T47D (cell line): ENCODE measurements at places on chromosomes 12 and 14.

DNA sequence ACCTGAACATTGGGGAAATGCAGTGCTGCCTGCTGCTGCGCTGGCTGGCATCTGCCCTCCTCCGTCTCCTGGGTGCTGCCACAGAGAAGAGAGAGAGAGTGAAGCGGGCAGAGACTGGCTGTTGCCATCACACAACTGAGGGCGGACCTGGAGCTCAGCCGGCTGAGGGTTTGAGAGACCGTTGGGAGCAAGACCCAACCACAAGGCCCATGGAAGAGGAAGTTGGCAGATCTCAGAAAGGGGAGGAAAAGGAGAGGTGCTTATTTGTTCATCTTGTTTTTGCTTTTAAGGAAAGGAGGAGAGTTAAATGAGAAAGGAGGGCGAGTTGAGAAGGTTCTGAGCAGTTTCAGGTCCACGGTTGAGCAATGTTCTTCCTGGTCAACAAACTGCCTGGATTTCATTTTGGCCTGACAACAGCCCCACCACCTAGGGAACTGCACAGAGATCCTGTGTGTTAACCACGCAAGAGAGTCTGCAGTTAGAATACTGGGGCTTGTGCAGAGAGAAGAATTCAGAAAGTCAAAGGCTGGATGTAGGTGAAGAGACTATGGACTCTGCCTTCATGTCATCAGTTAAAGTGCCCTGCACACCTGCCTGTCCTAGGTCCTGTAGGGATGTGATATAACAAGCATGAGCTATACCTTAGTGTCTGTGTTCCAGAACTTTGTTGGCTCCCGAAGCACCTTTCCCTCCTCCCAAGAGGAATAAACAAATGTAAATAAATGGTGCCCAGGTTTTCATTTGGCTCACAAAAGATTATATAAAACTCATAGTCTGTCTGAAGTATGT is 124.6 kb downstream of the ETV6 start:
- DNase-seq, result no peak

GRCh38 chr14:45270031-45270430 is 17.0 kb upstream of the MIS18BP1 start:
- DNase-seq, result no peak

GRCh38 chr12:47717443-47718193 is 7.7 kb downstream of the ENDOU start:
- peak; percentile 84 for DNase-seq

GRCh38 chr12:130709971-130710732 is 5.9 kb downstream of the RIMBP2 start:
- no peak for DNase-seq

- DNase-seq, result no peak
Measured at GRCh38 chr14:30728471-30728870, 106.4 kb downstream of the SCFD1 start.

- no peak for DNase-seq
Measured at GRCh38 chr12:93664573-93665138, 12.5 kb upstream of the CRADD start.

- no peak for DNase-seq
Measured at GRCh38 chr12:125324861-125325490, 259.7 kb downstream of the AACS start.

DNA sequence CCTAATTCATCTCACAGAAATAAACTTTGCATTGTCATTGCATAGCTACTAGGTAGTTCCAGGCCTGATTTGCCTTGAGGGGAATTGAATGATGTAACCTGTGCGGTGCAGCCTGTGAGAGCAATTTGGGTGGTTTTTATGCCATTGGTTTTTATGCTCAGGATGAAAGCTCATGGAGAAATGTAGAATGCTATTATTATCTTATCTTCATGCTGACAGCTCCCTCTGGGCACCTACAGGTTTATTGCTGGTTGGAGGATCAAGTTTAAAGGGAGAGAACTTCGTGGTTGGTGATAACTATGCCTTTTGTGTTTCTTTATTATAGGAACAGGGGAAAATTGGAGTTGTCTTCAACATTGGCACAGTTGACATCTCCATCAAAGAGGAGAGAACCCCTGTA is 547.9 kb downstream of the DIO2 start:
- DNase-seq, result no peak

DNA sequence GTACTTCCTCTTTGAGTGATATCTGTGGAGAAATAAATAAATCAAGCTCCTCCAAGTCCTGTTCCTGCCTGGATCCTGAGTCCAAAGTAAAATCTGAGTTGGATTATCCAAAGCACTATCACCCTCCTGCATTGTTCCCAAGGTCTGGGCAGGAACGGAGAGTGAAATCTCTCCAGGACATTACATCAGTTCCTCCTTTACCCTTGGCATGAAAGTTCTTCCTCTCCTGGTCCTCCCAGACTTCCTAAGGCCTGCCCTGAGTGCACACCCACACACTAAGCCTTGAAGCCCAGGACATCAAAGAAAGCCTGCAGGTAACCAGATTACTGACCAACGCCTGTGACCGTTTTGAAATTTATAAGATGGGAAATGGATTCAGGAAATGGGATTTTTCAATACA is 206.8 kb upstream of the BCL2L14 start:
- no peak for DNase-seq

GRCh38 chr12:110530511-110530910 is 28.4 kb downstream of the RAD9B start:
- DNase-seq, result no peak

GRCh38 chr14:63342371-63342770 is 23.6 kb upstream of the GPHB5 start:
- DNase-seq, result no peak

DNA sequence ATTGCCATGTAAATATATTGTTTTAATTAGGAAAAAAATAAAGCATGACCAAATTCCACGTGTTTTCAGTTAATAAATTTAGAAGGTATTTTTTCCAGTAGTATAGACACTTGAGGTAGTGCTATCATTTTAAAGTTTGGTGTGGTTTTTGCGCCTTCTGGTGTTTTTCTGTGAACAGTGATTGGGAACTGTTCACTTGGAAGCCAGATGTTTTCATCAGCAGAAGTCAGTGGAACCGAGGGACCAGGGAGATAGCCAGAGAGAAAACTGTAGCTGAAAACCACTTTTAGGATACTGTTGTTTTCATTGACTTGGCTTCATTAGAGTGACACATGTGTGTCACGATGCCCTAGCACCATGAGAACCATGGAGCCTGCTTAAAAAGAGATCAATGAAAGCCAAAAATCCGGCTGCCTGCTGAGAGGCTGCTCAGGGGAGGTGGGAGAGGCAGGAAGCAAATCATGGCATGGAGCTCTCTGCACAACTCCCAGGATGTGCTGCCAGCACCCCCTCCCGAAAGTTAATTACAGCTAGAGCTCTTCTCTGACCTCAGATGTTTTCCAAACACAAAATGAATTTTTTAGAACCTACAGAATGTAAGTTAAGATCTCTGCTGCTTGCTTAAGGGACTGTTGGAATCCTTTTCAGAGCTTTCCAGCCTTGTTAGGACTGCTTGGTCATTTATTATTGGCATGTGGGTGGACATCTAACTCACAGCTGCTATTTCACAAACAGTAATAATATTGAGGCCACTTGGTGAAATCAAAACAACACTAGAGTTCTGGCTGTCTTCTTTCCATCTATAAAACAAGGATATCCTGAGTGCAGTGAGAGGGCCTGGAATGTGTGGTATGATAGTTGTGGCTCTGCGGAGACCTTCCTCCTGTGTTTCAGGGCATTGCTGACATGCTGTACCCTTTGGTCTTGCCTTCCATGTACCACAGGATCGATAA is 192.3 kb downstream of the ANO4 start:
- DNase-seq, result no peak

DNA sequence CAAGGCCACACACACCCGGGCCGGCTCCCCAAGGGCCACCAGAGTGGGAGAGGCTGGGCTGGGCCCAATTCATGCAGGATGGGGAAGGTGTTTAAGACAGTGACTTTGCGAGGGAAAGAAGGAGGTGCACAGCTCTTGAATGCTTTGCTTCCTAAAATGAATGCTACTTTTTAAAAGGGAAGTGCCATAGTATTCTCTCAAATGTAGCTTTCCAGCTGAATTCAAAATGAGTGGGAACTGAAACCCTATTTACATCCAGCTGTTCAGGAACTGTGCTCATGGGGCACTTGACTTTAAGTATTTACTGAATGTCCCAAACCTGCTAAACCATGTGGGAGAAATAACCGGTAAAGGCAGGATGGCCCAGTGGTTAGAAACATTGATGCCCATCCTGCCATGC is 7.6 kb downstream of the ITPK1 start:
- no peak for DNase-seq

DNA sequence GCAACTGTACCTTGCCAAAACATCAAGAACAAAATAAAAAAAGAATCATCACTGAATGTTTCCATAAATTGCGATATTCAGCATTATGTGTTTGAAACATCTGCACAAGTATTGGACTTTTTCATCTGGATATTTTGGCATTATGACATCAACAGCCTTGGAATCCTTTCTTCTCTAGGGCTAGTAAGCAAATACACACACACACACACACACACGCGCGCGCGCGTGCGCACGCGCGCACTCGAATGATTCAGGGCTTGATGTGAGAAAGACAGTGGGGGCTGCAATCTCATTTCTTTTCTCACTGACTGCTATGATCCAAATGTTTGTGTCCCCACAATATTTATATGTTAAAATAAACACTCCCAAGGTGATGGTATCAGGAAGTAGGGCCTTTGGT is 90.0 kb upstream of the SLC38A4 start:
- no peak for DNase-seq

GRCh38 chr12:4026020-4026358 is 152.8 kb upstream of the PARP11 start:
- no peak for DNase-seq

GRCh38 chr14:35430459-35431199 is 26.1 kb upstream of the NFKBIA start:
- DNase-seq, result no peak

GRCh38 chr12:121333747-121334146 is 18.5 kb downstream of the ANAPC5 start:
- no peak for DNase-seq

- no peak for DNase-seq
Measured at GRCh38 chr14:67357969-67358354, 1.6 kb downstream of the ATP6V1D start.

GRCh38 chr14:70677341-70677740 is 35.6 kb downstream of the TTC9 start:
- DNase-seq, result no peak

DNA sequence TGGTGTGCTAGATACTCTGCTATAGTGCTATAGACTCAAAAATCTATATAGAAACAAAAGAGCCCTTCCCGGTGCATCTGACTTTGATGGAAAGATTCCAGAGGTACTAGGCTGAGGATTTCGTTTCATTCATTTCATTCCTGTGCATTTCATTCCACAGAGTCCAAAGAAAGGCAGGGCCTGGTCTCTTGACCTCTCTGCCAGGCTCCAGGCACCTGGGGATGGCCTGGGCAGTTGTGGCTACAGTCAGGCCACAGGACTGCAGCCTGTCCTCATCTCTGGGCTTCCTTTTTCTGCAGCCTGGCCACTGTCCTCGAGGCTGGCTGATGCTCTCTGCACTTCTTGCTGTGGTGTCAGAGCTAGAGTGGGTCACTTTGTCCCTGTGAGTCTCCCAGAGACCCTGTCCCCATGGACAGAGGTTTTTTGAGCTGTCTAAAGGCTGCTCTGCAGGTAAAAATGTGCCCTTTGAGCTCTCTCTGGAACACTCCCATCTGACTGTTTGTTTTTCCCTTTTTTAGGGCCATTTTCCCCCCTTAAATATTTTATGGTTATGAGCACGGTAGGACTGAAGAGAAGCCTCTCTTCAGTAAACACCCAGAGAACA is 3.2 kb upstream of the VDR start:
- DNase-seq, result no peak

DNA sequence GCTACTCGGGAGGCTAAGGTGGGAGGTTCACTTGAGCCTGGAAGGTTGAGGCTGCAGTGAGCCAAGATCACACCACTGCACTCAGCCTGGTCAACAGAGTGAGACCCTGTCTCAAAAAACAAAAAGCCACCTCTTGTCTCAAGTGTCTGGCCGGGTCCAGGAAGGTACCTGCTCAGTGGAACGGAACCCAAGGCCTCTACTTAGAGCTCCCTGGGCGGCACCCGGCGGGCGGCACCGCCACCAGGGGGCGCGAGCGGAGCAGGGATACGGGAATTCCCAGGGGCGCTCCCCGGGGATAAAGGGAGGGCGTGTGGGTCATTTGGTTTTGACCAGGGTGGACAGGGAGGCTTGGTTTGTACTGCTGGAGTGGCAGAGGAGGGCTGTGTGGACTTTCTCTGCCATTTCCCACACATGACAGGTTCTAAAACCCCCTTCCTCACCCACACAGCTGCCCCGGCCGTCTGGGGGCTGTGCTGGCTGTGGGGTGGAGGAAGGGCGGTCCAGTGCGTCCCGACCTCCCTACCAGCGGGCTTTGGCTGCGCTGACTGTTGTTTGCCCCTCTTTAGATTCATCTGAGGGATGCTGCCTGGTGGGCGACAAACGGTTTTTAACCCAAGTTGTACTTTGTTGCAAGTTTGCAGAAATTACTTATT is 91.4 kb downstream of the SETD3 start:
- peak; percentile 62 for DNase-seq

DNA sequence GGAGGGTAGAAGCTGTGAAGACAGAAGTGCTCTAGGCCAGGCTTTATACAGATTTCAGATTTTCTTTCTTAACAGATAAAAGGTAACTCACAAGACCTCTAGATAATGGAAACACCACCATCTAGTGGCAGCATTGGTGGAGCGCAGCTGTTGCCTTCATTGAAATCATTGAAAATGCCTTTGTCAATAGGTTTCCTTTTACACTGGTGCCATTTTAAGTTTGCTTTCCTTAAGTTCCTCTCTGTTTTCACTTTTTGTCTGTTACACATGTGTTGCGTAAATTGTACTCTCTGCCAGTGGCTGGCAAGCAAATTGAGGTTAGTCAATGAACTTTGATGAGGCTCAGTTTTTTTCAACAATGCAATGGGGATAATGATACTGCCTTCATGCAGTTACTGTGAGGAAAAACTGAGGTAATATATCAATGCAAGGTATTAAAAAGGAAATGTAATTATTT is 31.1 kb downstream of the ALDH1L2 start:
- peak; percentile 37 for DNase-seq

DNA sequence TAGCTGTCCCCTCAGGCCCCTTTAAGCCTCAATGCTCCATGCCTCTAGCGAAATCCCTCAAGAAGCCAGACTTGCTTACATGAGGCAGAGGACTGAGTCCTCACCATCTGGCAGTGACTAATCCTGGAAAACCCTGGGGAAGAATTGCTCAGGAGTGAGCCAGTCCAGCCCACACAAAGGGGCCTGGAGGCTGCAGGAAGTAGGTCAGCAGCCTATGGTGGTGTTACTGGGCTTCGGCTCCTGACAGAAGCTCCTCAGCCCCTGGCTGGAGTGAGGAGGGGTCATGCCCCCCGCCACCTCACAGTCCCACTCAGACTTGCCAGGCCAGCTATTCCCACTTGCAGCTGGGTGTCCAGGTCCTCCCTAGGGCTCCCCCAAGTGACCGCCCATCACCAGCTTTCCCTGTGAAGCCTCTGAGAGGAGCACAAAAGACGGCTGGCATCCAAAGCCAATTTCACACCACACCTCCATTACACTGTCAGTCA is 250.5 kb downstream of the DPF3 start:
- DNase-seq, result no peak

- DNase-seq, result no peak
Measured at GRCh38 chr12:9973949-9974348, 2.7 kb downstream of the CLEC12A start.

DNA sequence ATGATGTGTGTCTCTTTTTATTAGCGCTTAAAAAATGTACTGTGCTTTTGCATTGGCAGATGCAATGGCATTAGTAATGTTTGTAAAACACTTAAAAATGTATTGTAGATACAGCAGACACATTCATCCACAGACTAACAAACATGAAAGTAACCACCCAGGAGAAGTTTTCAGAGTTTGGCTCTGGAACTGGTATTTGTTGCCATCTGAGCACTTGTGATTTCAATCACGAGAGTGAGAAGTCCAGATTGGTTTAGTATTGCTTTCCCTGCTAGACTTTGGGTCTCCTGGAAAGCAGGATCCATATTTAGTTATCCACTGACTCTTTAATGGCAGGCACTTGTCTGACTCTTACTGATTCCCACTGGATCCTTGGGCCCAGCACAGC is 13.2 kb downstream of the RASSF8 start:
- DNase-seq, result no peak
